H9 (cell line): ENCODE measurements at places on chromosomes 1 and 21.

DNA sequence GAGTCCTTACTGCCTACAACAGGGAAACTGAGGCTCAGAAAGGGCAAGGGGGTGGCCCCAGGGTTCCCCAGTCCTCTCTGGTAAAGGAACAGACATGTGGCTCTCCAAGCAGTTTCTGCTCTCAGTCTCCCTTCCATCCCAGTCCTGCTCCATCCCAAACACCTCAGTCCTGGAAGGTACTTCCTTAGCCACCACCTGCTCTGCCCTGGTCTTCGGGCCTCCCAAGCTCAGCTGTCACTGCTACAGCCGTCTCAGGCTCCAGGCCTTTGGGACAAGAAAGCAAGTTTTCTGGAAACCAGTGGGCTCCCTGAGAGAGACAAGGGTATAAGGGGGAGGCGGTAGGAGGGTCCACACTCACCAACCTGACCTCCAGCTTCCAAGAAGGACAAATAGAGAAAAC, 23.1 kb upstream of the ADGRB2 start:
- peak; percentile 23 for DNase-seq

DNA sequence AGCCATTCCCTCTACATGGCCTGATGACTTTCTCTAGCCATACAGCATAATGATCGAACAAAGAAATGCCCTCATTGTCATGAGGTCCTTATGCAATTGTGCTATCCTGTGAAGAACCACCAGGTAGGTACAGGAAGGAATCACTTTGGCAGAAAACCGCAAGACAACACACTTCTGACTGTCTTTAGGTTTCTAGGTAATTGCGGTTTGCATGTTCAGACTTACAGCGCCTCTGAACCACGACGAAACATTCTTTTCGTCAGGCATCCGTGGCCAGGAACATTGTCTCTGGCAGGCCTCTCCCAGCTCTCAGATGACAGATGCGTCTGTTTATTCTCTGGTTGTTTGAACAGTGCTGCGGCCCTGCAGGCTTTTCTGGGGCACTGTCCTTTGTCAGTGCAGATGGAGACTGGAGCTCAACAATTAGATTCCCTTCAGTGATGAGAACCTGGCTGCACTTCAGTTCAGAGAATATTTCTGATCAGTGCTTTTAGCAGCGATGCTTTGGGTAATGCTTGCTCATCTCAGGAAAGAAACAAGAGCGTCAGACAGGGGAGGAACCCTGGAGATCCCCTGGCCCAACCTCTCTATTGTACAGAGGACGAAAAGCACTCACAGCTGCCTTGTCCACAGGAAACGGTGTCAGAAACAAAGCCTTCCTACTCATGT, 63.4 kb downstream of the B3GALT5 start:
- no peak for DNase-seq

- no peak for DNase-seq
Measured at GRCh38 chr1:199205740-199206441, 567.1 kb downstream of the PTPRC start.

DNA sequence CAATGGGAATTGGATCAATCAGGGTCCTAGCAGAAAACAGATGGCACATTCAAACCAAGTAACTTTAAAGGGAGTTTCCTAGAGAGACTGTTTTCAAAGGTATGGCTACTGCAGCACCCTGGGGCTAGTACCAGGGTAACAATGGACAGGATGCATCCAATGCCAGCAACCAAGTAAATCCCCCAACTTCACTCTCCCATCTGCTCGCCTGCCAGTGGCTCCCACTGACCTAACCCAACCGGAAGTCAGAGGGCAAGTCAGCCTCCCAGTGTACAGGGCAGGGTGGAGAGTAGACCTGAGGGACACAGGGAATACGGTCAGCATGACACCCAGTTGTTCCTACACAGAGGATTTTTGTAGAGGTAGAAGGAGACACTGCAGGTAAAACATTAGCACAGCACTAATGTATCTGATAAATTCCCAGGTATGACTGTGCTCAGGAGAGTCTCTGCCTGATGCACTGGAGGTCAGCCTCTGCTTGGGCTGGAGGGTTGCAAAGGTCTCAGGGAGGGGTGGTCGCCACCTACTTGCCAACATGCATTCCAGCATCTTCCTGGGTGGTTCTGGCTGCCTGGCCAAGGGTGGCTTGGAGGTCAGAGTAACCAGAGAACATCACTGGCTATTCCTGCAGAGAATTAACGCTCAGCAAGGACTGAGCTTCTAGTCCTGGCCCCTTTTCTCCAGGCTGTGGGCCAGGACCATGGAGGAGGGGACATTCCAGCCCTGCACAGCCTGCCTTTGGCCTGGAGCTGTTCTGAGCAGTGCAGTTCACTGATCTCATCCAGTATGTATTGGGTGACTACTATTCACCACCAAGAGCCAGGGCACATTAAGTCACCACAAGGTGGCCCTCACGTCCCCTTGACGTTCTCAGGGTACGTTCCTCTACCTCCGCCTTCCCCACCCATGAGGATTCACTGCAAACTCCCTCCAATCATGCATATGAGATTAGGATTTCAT, 5.1 kb upstream of the GJA4 start:
- DNase-seq = peak; percentile 60

GRCh38 chr1:25927521-25928265, 21.5 kb upstream of the STMN1 start:
- DNase-seq = peak; percentile 62

DNA sequence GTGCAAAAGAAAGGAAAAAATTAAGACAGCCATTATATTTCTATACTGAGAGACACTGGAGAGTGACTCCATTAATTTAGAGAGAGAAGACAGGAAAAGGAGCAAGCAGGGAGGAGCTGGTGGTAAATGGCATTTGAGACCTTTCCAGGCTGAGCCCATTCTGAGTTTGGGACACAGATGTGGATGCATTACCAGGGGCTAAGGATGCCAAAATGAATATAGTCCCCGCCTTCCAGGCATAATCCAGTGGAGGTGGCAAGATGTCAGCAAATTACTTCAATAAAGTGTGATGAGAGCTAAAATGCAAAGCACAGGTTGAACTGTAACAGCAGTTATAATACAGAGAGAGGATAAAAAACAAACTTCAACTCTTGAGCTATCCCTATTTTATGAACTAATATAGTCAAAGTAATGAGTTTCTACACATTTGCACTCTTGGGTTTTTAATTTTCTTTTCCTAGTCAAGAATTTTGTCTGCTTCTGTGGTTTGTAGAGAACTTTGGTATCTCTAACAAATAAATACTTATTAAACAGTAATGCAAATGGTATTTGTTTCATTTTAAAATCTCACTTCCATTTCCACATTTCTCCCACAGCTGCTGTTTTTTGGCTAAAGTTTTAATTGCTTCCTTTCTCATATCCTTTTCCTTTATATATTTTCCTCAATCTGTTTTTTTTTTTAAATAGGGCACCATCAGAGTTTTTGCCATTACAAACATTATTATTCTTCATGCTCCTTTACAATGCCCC, 228.2 kb upstream of the KCNK2 start:
- DNase-seq = no peak

- DNase-seq = peak; percentile 22
Measured at GRCh38 chr1:225847610-225848009, 34.6 kb downstream of the TMEM63A start.

DNA sequence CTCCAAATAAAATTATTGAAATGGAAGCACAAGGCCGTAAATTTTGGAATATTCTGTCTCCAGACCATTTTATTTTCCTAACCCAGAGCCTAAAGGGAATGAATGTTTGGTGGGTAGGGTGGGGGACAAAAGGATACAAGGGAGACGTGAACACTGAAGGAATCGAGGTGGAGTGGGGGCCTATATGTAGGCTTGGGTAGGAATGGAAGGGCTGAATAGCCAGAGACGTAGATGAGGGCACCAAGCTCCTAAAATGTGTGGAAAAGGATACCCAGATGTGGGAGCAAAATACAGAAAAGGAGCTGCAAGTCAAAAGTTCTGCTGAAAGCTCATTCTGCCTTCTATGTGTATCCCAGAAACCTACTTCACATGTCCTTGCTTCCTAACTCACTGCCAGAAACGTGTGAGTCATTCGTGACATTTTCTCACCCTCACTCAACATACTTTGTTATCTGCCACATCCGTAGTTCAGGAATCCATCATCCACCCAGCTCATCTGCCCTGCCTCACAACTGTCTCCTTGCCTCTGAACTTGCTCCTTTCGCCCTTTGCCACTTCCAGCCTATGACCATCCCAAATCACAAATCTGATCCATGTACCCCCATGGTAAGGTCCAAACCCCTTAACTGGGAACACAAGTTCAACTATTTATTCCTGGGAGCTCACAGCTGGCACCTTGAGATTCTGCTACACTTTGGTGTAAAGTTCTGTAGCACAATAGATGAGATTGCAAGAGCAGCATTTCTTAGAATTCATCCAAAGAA, 84.1 kb upstream of the PRDX6 start:
- no peak for DNase-seq

DNA sequence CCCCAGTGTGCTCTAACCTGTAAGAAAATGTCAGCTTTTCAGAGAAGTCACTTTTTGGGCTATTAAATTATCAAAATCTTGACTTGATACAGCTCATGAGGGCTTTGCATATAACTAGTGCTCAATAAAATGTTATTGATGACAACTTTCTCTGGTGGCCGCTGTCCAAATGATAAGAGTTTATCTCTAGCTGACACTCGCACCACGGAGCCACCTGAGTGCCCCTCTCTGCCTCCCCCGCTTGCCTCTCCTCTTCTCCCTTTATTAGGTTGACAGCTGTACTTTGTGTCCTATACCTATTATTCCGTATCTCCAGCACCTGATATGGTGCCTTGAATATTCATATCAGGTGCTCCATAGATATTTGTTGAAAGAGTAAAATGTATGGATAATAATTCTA, 82.8 kb downstream of the PHTF1 start:
- no peak for DNase-seq

DNA sequence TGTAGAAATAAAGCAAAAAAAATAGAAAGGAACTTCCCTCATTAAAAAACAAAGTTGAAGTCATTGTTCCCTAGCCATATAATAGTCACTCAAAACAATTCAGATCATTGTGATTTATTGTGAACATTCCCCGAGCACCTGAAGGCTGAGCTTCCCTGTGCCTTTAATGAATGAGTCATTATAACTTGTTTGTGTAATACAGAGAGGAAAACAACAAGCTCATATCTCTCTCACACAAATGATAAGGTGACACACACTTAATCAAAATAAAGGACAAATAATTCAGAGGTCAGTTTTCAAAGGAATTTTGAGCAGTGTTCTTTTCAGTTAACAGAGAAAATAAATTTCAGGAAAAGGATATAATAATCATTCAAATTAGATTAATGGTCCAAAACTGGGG, 326.2 kb downstream of the DUSP10 start:
- DNase-seq = no peak

DNA sequence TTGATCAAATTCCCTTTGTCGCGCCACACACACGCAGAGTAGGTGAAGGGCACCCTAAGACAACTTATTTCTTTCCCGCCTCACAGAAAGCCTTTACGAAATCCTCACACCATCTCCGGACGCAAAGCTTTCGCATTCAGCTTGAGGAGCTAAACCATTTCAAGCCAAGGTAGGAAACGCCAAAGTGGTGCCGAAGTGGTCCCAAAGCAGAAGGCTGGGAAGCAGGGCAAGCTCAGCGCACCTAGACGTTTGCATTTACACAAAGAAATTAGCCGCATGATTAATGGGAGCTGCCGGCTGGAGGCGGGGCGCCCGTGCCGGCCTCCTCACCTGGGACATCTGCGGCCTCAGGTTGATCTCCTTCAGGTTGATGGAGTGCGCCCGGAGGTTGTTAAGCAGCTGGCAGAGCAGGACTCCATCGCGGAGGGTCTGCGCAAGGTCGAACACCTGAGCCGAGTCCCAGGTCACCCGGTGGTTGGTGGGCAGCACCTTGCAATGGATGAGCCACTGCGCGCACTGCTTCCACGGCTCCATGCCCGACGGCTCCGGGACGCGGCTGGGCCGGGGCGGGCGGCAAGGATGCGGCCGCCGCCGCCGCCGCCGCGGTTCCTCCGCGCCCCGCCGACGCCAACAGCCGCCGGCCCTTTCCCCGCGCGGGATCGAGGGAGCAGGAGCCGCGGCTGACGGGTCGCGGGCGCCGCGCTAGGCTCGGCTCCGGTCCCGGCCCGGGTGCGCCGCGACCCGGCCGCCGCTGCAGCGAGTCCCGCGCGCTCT, 457 bp downstream of the VAV3 start:
- peak; percentile 71 for DNase-seq

DNA sequence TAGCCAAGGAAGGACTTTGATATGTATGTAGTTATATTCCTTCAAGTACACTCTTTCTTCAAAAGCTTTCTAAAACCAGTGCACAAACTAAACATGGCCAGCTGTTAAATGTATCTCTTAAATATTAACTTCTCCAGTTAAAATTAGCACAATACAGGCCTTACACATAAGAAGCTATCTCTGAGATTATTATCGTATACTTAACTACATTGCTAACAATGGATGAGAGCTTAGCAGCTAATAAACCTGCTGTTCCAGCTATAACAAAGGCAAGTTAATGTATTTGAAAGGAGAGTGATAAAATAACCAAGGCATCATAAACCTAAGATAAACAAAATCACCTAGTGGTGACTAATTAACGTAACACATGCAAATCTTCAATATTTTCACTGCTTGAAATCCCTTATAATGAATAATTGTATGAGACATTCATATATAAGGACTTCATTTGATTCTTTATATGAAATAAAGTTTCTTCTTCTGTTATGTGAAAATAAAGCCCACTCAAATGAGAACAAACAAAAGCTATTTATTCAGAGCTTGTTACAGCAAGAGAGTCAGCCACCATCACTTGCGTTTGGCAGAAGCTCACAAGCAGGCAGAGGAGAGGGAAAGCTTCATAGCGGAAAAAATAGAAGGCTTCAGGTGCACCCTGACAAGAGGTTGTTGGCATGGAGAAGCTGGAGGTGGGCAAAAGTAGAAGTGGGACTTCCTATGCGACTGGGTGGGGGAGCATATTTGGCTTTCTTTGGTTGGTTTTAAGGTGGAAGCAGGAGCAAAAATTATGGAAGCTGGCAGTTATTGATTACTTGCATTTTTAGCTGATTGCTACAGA, 274.1 kb upstream of the CHRM3 start:
- no peak for DNase-seq

DNA sequence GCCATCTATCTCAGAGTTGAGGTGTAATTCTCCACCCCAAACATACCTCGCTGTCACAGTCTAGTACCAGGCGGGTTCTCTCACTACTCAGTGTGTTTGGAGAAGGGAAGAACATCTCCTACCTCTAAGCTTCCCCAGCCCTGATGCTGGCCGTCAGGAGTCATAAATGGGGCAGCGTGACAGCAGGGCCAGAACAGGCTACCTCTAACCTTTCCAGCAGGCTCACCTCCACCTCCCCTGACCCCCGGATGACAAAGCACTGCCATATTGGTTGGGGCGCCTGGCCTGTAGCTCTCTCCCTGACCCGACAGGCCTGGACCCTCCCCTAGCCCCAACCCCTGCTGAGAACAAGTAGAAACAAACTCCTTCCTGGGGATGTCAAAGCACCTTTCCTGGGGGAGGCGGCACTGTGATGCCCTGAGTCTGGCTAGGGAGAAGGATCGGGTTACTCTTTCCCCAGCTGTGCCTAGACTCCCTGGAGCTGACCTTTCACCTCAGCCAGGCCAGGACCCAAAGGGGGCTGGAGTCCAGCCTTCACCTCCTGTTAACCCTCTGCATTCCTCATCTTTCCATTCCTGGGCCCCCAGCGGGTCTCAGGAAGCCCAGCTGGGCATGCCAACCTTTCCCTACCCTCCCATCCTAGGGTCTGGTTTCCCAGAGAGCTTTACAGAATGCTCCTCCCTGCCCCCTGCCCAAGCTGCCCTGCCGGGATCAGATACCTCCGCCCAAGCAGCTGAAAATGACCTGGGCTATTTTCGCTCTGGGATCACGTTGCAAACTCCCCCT, 34.2 kb downstream of the AHDC1 start:
- DNase-seq = peak; percentile 57
